Naive thymus-derived CD8-positive, alpha-beta T cell (primary cell): ENCODE measurements at places on chromosomes 7 and 10.
A peak's percentile ranks its signal among the peaks of the same experiment; 100 is the strongest.

DNA sequence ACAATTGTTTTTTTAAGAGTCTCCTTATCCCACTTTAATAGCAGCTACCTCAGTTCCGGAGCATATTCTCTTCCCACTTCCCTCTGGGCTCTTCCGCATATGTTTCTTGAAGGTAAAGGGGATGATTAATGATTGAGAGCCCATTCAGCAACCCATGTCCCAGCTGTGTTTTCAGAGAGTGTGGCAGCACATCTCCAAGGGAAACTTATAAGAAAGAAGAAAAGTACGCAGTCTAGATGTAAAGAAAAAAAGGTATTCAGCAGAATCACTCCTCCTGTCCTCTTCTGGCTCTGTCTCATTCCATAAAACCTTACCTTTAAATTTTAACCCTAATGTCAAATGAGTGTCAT is 9.7 kb upstream of the ANKRD7 start:
- peak overlapping the region; percentile 93 for H3K4me3 ChIP-seq
- H3K4me1 ChIP-seq, result peaks cover 13% of the 10 kb centered on the region
- H3K27me3 ChIP-seq, result no peaks in the 10 kb centered on the region
- H3K27ac ChIP-seq, result peak overlapping the region; percentile 94
- no peak for DNase-seq

GRCh38 chr7:461117-461452 is 58.6 kb downstream of the PDGFA start:
- no peak overlapping the region for H3K27ac ChIP-seq
- no peaks in the 10 kb centered on the region for H3K27me3 ChIP-seq
- DNase-seq, result no peak
- H3K36me3 ChIP-seq, result no peaks in the 10 kb centered on the region

DNA sequence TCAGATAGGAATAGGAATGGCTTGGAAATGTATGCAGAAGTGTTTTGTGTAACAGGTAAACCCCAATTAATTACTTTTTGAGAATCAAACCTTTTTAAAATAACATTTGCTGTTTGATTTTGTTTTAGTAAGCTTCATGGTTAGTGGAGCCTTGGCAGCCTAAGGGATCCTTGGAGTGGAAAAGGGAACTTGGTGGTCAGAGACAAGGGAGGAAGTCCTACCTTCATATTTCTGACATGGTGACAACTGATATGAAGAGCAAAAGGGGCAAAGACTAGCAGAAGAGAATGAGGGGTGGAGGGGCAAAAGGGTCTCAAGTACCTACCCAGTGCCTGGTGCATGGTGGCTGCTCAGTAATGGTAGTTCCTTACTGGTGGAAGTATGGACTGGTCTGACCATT is 32.3 kb downstream of the AHCYL2 start:
- H3K4me3 ChIP-seq, result no peak overlapping the region
- no peaks in the 10 kb centered on the region for H3K27me3 ChIP-seq
- no peak overlapping the region for H3K27ac ChIP-seq
- DNase-seq, result no peak

GRCh38 chr7:93941945-93942344 is 20.4 kb downstream of the GNG11 start:
- H3K4me3 ChIP-seq, result no peak overlapping the region
- H3K36me3 ChIP-seq, result peaks cover 4% of the 10 kb centered on the region
- no peak overlapping the region for H3K27ac ChIP-seq

GRCh38 chr7:66050337-66050957 is 25.2 kb upstream of the ASL start:
- H3K27ac ChIP-seq, result no peak overlapping the region
- no peaks in the 10 kb centered on the region for H3K36me3 ChIP-seq
- no peak for DNase-seq
- H3K4me3 ChIP-seq, result no peak overlapping the region
